ENCODE measurements at places on chromosomes 12 and 14.

DNA sequence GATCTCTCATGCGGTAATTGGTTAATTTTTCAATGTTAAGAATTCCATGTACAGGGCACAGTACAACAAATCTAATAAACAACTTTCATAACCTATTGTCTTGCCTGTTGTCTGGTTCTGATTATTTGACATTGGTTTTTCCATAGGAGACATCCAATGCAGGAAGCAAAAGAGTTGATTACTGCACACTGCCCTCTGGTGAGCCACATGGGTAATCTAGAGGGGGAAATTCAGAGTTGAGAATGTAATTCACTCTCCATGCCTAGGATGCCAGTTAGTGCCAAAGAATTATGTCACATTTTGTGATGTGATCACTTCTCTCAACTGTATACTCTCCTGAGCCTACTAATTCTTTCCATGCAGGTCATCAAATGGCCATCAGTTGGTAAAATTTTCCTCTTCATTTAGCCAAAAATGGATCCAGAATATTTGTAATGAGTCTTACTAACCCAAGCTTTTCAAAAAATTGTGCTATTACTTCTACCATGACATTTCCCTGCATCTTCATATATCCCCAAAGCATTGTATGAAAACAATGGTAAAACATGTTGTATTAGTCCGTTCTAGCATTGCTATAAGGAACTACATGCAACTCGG, 17.7 kb upstream of the CCDC91 start:
- DNase-seq = no peak

DNA sequence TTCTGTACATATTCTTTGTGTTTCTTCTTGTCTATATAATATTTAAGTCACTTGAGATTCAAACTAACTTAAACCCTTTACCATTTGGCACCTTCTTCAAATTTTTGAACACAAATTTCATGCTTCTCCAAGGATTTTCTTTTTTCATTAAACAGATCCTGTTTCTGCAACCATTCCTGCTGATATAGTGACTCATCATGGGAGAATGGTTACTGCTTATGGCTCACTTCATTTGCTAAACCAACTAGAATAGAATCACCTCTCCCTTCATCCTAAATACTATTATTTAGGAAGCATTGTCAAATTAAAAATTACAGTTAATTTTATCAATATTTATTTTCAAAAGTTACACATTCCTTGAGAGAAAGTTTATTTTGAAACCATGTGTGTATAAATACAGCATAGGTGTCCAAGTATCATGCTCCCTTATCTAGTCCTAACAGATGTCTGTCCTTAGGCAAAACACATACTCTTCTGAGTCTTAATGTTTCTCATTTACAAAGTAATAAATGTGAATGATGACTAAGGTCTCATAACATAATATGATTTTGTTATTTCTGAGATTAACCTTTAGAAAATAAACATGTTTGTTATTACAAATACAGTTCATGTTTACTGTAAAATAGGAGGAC, 40.7 kb downstream of the PLCZ1 start:
- no peak for DNase-seq

DNA sequence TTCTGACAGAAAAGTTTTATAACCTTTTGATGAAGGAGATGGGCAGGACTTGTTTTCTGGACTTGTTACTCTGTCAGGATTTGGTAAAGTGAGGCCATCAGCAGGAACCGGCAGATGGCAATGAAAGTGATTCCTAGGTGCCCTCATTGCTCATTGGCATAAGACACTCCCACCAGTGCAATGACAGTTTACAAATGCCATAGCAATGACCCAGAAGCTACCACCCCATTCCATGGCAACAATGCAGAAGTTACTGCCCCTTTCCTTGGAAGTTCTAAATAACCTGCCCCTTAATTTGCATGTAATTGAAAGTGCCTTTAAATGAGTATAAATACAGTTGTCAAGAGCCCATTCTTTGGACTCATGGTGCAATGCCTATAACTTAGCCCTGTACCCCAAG, 222.6 kb downstream of the CEP128 start:
- DNase-seq = no peak

DNA sequence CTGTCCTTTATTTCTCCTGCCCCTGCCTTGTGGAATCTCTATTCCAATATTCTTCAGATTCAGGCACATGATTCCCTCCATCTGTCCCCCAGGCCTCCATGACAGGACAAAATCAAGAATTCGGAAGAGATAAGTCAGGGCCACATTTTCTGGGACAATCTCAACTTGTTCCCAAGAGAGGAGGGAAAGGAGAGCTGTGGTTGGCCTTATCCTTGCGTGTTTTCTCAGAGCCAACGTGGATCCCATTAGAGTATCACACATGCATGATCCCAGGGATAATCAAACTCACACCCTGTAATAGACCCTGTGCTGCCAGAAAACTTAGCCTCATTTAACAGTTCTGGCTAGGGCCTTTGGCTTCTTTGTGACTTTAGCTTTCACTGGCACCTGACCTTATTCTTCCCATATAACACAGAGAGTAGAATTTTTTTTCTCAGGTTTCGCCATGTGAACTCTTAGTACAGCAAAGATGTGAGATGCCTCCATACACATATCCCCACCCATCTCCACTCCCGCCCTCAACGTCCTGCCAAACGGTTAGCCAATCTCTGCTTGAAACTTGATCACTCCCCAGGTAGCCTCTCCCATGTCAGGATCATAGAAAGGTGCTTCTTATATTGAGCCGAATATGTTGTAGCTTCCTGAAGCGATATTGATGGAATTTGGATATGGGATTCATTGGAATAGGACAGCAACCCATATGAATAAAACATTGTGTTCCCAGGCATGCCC, 6.7 kb upstream of the KRT1 start:
- DNase-seq = no peak

- no peak for DNase-seq
Observed at GRCh38 chr12:75982979-75983660, 48.5 kb downstream of the PHLDA1 start.

GRCh38 chr12:98750511-98750910, 105.4 kb downstream of the APAF1 start:
- no peak for DNase-seq

Measured in activated T-helper 1 cell treated with Interleukin-2 at 50 U/mL for 16 hours (primary cell).